ENCODE measurements at places on chromosomes 6 and 20.

DNA sequence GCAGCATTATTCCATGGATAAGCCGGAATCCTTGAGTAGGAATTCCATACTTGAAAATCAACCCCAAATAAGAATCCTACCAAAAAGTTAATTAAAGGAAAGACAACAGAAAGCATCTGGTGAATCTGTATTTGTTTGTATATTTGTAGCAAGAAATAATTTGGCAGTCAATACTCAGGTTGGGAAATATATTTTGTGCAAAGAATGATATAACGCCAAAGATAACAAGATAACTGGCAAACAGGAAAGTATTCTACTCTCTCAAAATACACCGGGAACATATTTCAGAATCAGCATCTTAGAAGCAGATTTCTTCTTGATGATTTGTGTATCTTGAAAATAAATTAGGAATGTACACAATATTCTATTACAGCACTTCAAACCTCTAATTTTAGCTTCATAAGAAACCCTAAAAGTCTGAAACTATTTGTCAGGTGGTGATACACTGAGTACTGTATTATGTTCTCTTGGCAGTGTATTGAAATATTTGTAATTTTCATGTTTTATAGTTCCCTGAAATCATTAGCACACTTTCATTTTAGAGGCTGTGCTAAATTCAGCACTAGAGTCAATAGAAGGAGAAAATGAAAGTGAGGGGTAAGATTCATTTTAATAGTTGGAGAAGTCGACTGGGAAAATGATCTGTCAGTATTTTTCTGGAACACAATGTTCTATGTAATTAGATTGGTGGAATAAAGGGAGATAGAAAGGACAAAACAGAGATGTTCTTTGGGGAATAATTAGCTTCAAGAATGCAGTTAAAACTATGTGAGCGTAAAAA lies 879.7 kb upstream of the GJE1 start:
- DNase-seq = no peak

DNA sequence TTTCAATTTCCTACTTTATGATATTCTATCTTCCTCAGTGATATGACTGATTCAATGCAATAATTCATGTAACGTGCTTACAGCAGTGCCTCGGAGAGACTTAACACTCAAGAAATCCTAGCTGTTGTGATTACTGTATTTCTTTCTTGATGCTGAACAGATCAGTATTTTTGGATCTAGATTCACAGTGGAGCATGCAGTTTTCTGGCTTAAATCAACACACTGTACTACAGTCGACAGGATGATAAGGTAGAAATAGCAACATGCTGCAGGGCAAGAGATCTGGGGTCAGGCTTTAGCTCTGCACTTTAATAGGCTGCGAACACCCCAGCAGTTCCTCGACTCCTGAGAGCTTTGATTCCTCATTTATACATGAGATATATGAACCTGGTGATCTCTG lies 161.0 kb downstream of the AIG1 start:
- no peak for DNase-seq

DNA sequence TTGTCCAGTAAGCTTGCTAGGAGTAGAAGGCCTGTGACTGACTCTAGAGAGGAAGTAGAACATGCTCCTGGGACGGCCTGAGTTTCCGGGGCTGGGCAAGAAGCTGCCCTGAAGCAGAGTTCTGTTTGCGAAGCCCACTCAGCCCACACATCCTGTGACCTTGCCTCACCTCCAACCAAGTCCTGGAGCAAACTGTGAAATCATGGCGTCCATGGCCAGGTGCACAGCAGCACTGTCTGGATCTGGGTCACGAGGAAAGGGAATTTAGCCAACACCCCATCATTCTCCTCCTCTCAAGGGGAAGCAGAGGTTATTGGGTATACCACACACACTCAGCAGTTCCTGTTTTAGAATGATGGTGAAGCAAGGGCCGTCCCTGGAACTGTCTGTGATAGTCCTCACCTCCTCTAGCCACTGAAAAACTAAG lies 87.5 kb downstream of the CRYBG1 start:
- no peak for DNase-seq

- DNase-seq = no peak
Observed at GRCh38 chr20:44006578-44006977, 91.9 kb downstream of the TOX2 start.

- no peak for DNase-seq
Observed at GRCh38 chr6:40714576-40715564, 127.7 kb upstream of the LRFN2 start.

- DNase-seq = no peak
Observed at GRCh38 chr6:95244751-95245150, 332.6 kb upstream of the MANEA start.

DNA sequence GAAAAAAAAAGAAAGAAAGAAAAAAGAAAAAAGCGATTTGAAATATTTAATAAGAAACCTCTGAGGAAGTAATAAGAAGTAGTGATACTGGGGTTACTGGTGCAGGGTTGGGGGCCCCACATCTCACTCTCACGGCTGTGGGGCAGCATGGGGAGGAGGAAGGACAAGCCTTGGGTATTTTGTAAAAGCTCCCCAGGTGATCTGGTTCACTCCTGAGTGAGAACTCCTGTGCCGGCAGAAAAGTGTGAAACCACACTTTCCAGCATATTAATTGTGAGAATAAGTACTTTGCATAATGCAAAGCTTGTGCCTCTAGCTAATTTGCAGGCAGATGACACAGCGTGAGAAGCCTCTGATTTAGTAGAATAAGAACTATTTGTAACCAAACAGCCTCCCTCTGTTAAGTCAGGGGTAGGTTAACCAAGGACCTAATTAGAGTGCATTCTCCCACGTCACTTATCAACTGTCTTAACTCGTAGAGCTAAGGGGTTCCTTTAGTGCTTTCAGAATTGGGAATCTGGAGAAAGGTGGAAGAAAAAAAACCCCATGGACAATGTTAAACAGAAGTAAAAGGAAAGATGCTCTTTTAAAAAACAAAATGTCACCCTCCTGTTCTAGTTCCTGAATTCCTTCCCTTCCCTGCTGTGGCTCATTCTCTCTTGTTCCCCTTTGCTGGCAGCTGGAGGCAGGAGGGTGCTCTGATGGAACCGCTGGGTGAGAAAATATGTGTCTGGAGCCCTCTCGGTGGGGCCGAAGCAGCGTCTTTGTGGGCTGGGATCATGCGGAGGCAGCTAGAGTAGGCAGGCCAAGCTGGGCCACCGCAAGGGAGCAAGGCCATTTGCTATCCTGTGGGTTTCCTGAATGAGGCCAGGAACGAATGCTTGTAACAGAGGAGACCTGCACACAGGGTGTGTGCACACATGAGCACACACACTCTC lies 108.7 kb downstream of the FYN start:
- DNase-seq = no peak

DNA sequence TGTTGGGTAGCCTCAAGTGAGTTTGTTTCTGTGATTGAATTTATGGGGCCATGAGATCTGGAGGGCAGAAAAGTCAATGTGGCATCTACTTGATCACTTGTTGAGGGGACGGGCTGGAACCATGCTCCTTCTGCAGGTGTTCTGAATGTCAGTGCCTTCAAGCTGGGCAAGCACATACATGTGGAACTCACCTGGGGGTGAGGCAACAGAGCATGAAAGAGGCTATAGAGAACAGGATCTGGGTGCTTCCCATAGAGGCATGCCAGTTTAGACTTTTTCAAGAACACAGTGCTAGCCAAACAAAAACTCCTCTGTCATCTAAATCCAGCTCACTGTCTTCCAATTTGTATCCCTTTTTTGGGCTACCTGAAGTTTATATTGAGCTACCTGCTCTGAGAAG lies 77.8 kb upstream of the SLC35B3 start:
- DNase-seq = no peak
